Fibroblast of the aortic adventitia (primary cell): ENCODE measurements at places on chromosomes 12 and 14. TPM values are rescaled to one million over a fixed set of nuclear protein-coding genes. Genes with fewer than 3 reads are reported as not detected.

GRCh38 chr12:123344086-123344485, 20.6 kb downstream of the SBNO1 start:
- DNase-seq, result no peak

The IL22 gene
- total RNA-seq, result not detected in 2 replicates

- DNase-seq, result no peak
Observed at GRCh38 chr14:58918066-58918738, 270.3 kb upstream of the DAAM1 start.

DNA sequence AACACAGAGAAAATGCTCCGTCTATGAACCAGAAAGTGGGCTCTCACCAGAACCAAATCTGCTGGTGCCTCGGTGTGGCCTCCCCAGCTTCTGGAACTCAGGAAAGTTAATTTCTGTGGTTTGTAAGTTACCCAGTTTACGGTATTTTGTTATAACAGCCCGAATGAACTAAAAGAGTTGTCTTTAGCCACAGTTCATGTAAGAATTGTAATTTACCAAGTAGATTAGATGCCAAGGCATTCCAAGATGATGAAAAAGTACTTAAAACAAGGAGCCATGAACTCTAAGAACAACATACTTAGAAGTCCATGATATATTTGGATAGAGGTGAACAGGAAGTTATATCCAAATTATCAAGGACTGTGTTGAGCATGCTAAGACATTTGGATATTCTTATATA, 259.9 kb upstream of the GARIN6 start:
- no peak for DNase-seq

- no peak for DNase-seq
Observed at GRCh38 chr14:103856607-103857006, 9.2 kb upstream of the PPP1R13B start.

DNA sequence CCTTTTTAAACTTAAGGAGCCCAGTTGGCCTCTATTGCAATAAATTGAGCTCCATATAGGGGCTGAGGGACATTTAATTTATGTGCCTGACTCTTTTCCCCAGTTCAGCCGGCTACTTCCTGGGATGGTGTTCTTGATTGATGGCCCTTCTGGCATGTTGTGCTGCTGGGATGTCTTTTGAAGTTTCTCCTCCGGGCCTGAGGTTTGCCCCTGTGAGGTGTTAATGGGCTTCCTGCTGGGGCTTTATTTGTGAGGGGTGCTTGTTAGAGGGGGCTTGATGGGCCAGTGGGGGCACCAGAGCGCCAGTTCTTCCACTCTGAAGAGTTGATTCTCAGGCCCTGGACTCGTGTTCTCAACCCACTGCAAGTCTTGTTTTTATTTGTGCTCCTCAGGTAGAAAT, 69.6 kb downstream of the CHST11 start:
- DNase-seq, result no peak
